Left lung (tissue), 14 donors: ENCODE measurements at places on chromosomes 1 and 21. TPM values are rescaled to one million over a fixed set of nuclear protein-coding genes. Genes with fewer than 3 reads are reported as not detected.

DNA sequence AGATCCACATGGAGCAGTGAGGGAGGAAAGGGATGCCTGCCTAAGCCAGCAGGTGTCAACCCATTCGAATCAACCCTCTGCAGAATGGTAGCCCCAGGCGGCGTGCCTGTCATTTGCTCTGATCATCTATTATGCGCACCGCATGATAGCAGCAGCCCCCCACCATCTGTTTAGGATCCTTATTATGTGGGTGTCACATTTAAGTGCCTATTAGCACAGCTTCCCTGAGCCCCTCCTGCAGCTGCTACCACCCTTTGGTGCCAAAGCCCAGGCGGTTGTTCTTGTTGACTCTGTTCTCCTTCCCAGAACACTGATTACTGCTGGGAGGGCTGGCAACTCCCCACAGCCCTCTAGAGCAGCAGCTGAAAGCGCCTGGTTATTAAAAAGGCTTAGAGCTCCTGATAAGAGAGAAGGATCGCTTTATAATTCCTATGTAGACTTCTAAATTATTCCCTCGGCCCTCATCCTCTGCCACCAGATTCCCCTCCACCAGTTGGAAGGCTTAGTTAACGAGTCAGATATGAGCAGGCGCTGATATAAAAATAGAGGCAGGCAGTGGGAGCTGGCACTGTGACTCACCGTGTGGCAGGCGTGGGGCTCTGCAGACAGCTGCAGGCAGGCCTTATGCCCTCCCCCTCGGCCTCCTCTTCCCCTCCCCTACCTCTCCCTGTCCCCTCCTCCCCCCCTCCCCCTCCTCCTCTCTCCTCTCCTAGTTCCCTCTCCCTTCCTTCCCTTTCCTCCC is 23.0 kb downstream of the ACTA1 start:
- H3K36me3 ChIP-seq = no peaks in the 10 kb centered on the region
- peaks cover 23% of the 10 kb centered on the region for H3K4me1 ChIP-seq
- H3K27ac ChIP-seq = no peak overlapping the region
- no peak overlapping the region for H3K4me3 ChIP-seq

- no peaks in the 10 kb centered on the region for H3K4me1 ChIP-seq
- H3K27me3 ChIP-seq = no peaks in the 10 kb centered on the region
- no peak overlapping the region for H3K27ac ChIP-seq
- H3K36me3 ChIP-seq = no peaks in the 10 kb centered on the region
These were observed 25.2 kb upstream of the SUCO start for GRCh38 chr1:172507741-172508140.

GRCh38 chr1:18939398-18940302 is 16.8 kb downstream of the IFFO2 start:
- DNase-seq = no peak
- no peaks in the 10 kb centered on the region for H3K27me3 ChIP-seq
- H3K4me3 ChIP-seq = no peak overlapping the region

DNA sequence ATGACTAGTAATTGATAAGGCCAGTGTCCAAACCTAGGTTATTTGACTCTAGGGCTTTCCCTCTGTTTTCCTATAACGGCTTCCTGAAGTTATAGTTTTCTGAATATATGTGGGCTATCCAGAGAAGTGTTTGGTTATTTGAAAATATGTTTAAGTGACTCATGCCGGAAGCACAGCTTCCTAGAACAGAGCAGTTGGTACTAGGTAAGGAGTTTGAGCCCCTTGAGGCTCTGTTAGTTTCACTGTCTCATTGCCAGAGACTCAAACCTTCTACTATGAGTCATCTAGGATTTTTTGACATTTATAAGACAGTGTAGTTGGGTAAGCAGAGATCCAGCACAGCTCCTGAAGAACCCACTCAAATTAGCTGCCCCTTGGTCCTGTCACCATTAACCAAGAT is 27.1 kb upstream of the LEPR start:
- no peak for DNase-seq
- H3K27ac ChIP-seq = no peak overlapping the region
- no peak overlapping the region for H3K4me3 ChIP-seq
- no peaks in the 10 kb centered on the region for H3K36me3 ChIP-seq

DNA sequence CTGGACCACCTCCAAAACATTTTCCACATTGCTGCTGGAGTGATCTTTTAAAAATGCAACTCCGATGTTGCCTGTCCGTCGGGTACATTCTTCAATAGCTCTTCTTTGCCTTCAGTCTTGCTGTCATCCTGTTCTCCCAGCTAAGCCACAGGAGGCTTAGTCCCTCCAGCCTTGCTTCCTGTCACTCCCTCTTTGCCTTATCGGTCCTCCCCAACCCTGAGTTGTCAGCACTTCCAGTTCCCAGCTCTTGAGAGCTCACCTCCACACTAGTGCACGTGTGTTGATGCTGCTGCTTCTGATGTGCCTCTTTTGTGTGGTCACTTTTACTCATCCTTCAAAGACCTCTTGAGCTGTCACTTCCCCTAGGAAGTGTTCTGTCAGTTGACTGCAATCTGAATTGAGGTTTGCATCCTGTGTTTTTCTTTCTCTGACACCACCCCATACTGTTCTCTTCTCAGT is 15.3 kb downstream of the UCK2 start:
- H3K27me3 ChIP-seq = no peaks in the 10 kb centered on the region
- no peak overlapping the region for H3K27ac ChIP-seq
- H3K36me3 ChIP-seq = no peaks in the 10 kb centered on the region
- no peak overlapping the region for H3K4me3 ChIP-seq

DNA sequence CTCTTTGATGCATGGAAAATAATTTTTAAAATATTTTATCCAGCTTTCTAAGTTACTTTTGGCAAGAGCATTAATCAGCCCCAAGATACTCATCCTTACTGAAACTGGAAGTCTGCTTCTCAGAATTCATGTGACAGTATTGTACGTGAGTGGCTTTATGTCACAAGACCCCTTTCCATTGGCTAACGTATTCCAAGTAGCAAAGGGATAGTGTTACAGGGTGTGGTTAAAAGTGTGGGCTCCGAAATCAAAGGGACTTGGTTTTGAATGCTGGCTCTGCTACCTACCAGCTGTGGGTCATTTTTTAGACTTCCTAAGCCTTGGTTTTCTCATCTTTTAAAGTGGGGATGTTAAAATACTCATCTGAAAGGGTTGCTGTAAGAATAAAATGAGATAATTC is 91.7 kb downstream of the RHOU start:
- DNase-seq = no peak
- peaks cover 4% of the 10 kb centered on the region for H3K4me1 ChIP-seq
- no peak overlapping the region for H3K4me3 ChIP-seq
- H3K27me3 ChIP-seq = no peaks in the 10 kb centered on the region
- H3K36me3 ChIP-seq = no peaks in the 10 kb centered on the region

GRCh38 chr1:154720328-154721297 is 112.6 kb upstream of the ADAR start:
- H3K27ac ChIP-seq = no peak overlapping the region
- DNase-seq = no peak
- H3K27me3 ChIP-seq = no peaks in the 10 kb centered on the region
- H3K4me3 ChIP-seq = no peak overlapping the region

DNA sequence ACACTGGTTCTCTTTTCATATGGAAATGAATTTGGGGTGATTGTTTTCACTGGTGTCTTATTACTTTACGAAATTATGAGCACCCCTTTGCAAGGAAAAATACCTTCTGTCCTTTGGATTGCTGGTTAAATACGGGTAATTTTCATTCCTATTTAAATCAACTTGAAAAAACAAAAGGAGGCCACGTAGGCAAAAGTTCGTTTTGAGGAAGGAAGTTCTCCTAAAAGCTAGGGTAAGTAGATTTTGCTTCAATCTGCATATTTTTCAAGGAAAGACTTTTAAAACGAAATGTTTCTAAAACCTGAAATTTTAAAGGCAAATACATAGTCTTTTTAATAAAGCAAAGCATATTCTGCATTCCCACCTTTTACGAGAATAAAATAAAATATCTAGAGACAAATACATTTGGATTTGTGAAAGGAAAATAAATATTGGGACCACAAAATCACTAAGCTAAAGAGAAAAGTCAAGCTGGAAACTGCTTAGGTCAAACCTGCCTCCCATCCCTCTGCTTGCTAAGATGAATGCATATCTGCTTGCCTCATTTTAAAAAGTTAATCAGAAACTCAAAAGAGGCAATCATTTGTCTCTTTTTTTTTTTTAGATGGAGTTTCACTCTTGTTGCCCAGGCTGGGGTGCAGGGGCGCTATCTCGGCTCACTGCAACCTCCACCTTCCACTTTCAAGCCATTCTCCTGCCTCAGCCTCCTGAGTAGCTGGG is 70.9 kb upstream of the ETS2 start:
- H3K4me3 ChIP-seq = peak overlapping the region; percentile 26
- DNase-seq = no peak
- no peaks in the 10 kb centered on the region for H3K4me1 ChIP-seq
- no peaks in the 10 kb centered on the region for H3K27me3 ChIP-seq
- H3K27ac ChIP-seq = peak overlapping the region; percentile 75

DNA sequence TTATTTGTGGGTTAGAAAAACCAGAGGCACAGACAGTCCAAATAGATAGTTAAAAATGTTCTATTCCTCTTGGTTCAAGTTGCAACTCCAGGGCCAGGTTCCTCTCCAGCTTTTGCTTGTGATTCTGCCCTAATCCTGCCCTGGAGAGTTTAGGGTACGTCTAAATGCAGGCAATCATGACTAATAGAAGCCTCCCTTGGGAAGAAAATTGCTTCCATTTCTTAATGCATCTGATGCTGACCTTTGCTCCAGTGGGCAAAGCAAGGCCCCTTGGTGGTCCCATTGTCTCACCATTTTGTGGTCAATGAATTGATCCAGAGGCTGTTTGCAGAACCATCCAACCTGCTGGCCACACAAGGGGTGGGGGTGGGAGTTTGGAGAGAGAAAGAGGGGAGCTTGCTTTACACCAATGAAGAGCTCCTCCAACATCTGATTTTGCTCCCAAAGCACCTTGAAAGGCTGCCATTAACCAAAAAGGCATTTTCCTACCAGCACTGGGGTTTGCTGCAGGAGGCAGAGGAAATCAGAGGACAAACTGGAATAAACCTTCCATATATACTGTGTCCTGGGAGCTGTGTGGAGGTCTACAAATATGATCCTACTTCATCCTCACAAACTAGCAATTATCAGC is 31.3 kb downstream of the C8B start:
- no peaks in the 10 kb centered on the region for H3K36me3 ChIP-seq
- no peak overlapping the region for H3K4me3 ChIP-seq
- H3K4me1 ChIP-seq = no peaks in the 10 kb centered on the region

DNA sequence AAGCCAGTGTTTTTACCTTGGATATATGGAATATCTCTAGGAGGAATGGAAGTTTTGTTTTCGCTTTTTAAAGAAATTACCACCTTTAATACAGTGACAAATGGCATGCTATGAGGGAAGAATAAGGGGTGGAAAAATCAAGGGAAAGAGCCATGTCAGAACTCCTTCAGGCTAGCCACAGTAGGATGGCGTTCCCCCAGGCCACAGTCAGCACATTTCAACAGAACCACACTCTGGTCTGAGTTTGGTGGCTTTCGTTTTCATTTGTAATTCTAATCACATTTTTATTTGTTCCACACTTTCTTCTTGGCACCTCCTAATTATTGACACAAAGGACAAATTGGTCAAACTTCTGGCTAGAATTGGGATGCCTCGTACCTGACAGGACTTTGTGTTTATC is 60.3 kb upstream of the RCOR3 start:
- no peak overlapping the region for H3K4me3 ChIP-seq
- no peaks in the 10 kb centered on the region for H3K4me1 ChIP-seq
- no peaks in the 10 kb centered on the region for H3K36me3 ChIP-seq

GRCh38 chr21:31710586-31710985 is 21.3 kb downstream of the SCAF4 start:
- H3K4me1 ChIP-seq = peaks cover 10% of the 10 kb centered on the region
- DNase-seq = no peak
- no peak overlapping the region for H3K27ac ChIP-seq
- no peaks in the 10 kb centered on the region for H3K36me3 ChIP-seq
- H3K27me3 ChIP-seq = no peaks in the 10 kb centered on the region

- H3K4me3 ChIP-seq = no peak overlapping the region
- no peaks in the 10 kb centered on the region for H3K4me1 ChIP-seq
- H3K27me3 ChIP-seq = peaks cover 24% of the 10 kb centered on the region
- no peak for DNase-seq
- H3K36me3 ChIP-seq = no peaks in the 10 kb centered on the region
These were observed 1.8 kb upstream of the TMPRSS2 start for GRCh38 chr21:41509733-41510132.

- H3K27me3 ChIP-seq = no peaks in the 10 kb centered on the region
- no peak overlapping the region for H3K27ac ChIP-seq
- H3K4me1 ChIP-seq = no peaks in the 10 kb centered on the region
- no peaks in the 10 kb centered on the region for H3K36me3 ChIP-seq
These were observed 474.3 kb downstream of the BRINP3 start for GRCh38 chr1:190003376-190003775.

- no peak overlapping the region for H3K27ac ChIP-seq
- H3K4me1 ChIP-seq = no peaks in the 10 kb centered on the region
- no peaks in the 10 kb centered on the region for H3K36me3 ChIP-seq
- no peak for DNase-seq
- no peak overlapping the region for H3K4me3 ChIP-seq
- peaks cover 2% of the 10 kb centered on the region for H3K27me3 ChIP-seq
These were observed 60.4 kb downstream of the CAMK2N1 start for GRCh38 chr1:20425622-20426021.

DNA sequence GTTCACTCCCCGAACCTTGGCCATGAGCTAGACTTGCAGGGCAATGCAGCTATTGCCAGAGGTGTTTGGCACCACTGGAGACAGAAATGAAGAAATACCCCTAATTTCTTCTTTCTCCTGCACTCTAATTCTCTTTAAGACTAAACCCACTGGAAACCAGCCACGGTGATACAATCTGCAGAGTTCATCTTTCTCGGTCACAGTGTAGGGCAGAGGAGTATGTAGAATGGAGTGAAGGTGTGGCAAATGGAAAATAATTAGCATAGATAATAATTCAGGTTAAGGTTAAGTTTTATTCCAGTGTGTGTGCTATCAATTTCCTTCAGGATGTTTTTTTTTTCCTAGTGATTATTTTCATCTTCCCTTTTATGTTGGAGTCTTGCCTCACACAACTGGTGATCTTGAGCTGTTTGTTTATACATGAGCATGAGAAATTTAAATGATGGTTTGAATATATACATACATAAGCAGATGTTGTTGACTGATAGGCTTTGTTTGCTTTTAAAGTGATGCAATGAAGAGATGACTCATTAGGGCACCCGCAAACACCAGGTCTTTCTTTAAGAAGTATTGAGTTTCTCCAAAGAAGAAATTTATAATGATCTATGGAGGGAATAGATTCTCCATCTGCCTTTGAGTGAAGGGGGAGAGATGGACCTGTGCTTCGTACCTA is 81.9 kb downstream of the SPATA17 start:
- no peaks in the 10 kb centered on the region for H3K27me3 ChIP-seq
- DNase-seq = peak; percentile 7
- no peaks in the 10 kb centered on the region for H3K4me1 ChIP-seq

DNA sequence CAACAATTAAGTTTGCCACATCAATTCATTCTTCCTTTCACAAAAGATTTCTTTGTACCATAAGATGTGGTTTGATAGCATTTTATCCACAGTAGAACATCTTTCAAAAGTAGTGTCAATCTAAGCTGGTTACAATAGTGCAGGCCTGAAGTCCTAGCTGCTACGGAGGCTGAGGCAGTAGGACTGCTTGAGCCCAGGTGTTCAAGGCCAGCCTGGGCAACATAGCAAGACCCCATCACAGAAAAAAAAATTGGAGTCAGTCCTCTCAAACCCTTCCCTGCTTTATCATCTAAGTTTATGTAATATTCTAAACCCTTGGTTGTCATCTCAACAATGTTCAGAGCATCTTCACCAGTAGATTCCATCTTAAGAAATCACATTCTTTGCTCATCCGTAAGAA is 31.7 kb downstream of the DENND1B start:
- no peak overlapping the region for H3K4me3 ChIP-seq
- H3K36me3 ChIP-seq = no peaks in the 10 kb centered on the region
- no peaks in the 10 kb centered on the region for H3K4me1 ChIP-seq

The A3GALT2 gene
- polyA plus RNA-seq = not detected

The USP21 gene
- polyA plus RNA-seq = 53.3 TPM

The P3H1 gene
- polyA plus RNA-seq = 82.1 TPM

The OR2L5 gene
- not detected for polyA plus RNA-seq

The PGBD5 gene
- 4.8 TPM for polyA plus RNA-seq
